Keratinocyte (primary cell): ENCODE measurements at places on chromosomes 7 and 10.

- DNase-seq, result no peak
These were observed 1.5 kb downstream of the TMEM229A start for GRCh38 chr7:124031406-124031805.

DNA sequence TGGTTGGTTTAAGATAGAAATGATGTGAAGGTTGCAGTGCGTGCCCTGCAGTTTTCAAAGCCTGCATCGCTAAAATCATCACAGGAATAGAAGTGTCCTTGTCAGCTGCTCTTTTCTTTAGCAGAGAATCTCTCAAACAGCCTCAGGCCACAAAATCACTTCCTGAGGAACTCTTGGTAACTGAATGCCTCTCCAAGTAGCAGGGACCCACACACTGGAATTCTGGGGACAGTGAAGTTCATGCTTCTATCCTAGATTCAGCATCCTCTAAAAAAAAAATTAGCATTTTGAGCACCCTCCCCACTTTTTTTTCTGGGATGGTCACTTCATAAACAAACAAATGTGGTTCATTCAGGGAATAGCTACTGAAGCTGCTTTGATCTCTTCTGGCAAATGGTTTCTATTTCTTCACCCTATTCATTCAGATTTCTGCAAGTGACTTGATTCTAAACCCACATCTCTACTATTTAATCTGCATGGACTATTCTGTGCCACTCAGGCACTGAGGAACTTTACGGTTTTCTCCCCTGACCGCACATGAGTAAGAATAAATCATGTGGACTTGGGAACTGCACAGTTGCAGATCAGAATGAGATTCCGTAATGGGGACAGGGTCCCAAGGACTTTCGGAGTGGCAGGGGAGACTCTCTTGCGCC lies 306.9 kb downstream of the FRMD4A start:
- no peak for DNase-seq

GRCh38 chr7:80907141-80907601 lies 11.7 kb downstream of the SEMA3C start:
- DNase-seq, result no peak

DNA sequence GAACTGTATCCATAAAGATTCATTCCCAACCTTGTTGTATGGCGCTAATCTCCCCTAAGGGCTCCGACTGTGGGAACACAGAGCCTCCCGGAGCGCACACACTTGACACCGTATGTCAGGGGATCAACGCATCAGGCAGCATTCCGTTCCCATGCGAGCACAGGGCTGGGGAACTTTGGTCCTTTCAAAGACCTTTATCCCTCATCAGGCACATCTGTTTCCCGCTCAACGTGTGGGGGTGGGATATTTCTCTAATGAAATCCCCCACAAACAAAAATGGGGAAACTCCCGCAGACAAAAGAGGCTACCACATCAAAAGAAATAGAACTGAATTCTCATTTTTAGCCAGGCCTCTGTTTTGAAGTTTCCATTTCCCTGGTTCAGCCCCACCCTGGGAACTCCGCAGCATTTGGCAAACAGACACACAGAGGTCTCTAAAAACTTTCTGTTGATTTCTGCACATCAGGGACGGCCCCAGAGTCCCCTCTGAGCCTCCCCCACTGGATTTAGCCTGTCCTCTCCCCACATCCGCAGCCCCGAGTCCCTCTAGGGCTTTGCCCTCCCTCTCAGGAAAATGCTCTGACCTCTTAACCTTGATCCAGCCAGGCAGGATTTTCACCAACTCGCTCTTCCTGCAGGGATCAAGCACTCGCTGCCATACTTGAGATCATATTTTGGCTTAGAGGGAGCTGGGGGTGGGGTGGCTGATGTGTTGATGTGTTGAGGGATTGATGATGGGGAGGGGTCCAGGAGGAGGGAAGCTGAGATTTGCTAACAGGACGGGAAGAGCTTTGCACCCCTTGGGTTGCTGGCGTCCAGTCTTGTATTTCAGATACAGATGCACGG lies 6.6 kb downstream of the CPA5 start:
- DNase-seq, result no peak

DNA sequence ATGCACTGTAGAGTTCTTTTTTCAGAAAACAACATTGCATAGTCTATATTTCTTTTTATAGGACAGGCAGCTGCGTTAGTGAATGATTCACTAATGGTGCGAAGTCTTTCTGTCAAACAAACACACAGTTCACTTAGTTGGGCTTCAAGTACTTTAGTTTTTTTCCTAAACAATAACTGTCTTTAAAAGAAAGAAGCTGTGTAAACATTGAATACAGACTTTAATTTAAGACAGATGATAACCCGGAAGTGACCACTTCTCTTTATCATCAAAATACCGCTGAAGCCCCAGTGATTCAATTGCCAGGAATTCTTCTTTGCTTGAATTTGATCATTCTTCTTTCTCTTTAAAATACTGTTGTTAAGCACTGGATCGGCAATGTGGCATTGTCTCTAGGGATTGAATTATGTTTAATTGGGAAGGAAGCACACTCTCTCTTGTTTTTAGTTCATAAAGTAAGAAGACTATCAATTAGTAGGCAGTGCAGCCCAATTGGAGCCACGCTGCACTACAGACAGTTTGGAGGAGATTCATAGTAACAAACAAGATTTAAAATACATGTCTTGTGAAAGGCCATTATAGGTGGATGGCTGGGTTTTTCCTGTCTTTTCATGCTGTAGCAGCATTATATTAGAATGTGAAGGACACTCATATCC lies 30.4 kb downstream of the CNTNAP2 start:
- no peak for DNase-seq

DNA sequence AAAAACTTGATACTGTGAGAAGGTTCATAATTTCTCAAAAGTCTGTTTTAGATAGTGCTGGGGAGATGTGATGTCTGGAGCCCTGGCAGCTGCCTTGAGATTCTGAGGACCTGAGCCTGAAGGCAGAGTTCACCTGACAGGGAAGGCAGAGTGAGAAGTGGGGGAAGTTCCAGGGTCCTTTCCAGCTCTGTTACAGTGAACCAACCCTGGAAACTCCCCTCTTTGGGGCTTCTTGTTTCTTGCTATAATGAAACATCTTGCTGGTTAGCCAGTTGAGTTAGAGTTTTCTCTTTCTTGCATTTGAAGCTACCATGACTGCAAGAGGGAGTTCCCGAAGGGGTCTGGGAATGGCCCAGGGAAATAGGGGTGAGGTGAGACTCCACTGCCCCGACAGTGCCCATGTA lies 158.9 kb upstream of the TNRC18 start:
- no peak for DNase-seq

- no peak for DNase-seq
These were observed 61.1 kb downstream of the CNOT4 start for GRCh38 chr7:135448753-135449152.

DNA sequence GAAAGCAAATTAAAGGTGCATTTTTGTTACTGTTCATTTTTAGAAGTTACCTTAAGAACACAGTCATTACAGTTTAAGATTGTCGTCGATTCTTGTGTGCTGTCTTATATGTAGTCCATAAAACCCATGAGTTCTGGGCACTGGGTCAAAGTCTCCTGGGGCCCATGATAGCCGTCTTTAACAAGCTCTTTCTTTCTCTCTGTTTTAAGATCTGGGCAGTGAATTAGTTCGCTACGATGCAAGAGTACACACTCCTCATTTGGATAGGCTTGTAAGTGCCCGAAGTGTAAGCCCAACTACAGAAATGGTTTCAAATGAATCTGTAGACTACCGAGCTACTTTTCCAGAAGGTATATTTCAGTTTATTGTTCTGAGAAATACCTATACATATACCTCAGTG lies 90.7 kb upstream of the CAPZA2 start:
- no peak for DNase-seq

- no peak for DNase-seq
These were observed 65.8 kb downstream of the APBB1IP start for GRCh38 chr10:26503911-26504310.

DNA sequence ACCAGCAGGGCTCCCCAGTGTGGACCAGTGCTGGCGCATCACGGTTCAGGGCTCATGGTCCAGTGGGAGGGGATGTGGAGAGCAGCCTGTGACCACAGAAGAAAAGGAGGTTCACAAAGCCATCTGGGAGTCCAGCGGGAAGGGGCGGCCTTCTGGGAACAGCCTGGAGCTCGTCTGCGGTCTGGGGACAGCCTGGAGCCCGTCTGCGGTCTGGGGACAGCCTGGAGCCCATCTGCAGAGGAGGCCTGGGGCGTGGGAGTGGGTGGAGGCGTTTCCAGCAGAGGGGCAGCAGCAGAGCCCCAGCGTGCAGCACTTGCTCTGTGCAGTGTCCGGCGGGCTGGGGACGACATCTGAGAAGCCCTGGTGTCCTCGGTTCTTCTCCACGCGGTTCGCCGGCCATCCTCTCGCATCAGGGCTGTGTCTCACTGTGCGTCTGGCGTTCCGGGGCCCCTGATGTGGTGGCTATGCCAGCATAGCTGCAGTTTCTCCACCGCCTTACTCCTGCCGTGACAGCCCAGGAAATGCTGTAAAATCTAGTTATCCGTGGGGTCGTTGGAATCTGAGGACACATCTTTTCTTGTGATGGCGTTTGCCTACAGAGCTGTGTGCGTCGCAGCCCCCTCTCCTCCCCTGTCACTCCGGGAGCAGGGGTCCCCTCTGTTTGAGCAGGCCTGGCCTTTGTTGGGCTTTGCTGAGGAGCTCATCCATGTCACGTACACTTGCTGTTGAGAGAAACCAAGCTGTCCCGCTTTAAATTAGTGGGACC lies 104.6 kb downstream of the INPP5A start:
- DNase-seq, result no peak

DNA sequence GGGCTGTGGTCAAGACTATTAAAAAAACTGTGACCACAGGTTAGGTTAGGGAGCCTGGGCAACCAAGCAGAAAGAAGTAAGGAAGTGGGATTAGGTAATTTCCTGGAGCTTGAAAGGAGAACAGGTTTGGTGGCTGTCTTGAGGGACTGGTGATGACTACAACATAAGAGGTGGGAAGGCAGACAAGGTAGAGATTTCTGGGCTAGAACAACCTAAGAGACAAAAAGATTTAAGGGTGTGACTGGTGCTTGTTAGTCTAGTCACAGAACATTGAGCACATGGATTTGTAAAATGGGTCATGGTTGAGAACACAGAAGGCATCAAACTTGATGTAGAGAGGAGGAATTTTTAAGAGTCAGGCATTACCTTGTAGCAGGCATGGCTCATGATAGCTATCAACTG lies 123.7 kb upstream of the ASAH2 start:
- no peak for DNase-seq

DNA sequence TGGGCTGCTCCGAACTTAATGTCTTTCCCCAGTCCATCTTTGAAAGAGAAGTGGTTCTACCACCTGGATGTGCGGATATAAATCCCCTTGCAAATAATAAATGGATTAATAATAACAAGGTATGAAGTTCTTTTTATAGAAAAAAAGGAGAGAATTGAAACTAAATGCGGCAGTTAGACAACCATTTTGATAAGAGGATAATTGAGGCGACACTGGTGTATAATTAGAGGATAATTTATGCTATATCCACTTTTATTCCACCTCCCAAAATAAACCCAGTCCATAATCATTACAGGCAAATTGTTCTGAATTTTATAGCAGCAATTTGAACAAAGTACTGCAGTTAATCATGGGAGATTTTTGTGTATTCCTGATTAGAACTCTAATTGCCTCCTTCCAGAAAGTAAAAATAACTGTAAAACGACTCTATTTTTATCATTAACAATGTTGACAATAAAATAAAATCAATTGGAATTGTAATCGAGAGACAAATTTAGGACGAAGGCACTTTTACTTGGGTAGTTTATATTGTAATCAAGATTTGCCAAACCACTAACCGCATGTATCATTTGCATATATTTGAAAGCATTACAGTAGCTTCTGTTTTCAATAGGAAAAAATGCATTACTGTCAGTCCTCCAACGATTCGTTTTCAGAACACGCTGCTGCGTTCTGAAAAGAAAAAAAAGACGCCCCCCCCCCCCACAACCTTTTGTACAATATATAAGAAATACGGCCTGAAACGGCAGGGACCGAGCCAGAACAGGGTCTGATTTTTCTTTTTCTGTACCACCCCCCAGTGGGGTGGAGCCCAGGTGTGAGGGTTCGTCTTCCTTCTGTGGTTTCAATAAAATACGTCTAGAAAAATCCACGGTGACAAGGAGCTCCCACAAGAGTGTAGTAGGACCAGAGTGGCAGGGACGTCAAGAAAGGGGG lies 838 bp upstream of the DLX6 start:
- no peak for DNase-seq

GRCh38 chr7:142808802-142809583 lies 38.2 kb downstream of the PRSS2 start:
- DNase-seq, result no peak

- DNase-seq, result no peak
These were observed at the start of gene PDGFA for GRCh38 chr7:519484-520390. Gene PDGFA (minus strand): TSS chr7:519846. CDS start chr7:519001, 845 bp downstream.

- DNase-seq, result no peak
These were observed 100.9 kb downstream of the FAS start for GRCh38 chr10:89091496-89091895.

DNA sequence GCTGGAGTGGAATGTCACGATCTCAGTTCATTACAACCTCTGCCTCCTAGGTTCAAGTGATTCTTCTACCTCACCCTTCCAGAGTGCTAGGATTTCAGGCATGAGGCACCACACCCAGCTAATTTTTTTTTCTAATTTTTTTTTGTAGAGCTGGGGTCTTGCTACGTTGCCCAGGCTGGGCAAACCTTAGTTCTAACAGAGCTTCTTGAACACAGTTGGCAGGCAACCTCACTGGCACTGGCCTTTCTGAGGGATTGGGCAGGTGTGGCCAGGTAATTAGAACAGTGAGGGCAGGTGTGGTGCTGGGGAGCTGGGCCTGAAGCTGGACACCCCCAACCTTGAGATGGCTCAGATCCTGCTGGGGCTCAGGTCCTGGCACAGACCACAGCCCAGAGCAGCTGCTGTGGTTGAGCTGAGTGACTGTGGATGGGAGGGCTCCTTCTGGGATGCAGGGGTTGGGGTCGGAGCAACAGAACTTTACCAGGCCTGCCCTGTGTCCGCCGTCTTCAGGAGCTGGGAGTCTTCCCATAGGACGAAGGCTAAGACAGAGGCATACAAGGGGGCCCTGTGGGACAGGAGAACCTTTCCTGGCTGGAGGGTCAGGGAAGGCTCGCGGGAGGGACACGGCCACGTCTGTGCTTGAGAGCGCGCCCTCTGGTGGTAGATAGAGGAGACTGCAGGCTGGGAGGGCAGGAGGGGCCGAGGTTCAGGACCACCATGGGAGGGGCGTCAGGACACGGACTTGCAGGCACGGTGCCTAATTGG lies 48.2 kb downstream of the COL26A1 start:
- no peak for DNase-seq

DNA sequence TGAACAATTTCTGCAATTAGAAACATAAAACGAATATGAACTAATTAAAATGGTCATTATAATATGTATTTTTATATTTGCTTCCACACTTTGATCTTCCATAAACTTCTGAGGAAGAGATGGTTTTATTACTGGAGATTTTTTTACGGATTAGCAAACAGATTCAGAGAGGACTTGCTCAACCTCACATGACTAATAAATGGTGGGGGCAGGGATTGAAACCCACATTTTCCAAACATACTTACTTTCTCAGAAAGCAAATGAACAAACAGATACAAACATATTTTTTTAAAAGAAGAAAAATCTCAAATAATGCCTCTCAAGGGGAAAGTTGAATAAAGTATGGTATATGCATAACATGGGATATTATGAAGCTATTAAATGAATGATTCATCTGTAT lies 18.3 kb downstream of the ANKMY2 start:
- no peak for DNase-seq
